ENCODE measurements at places on chromosomes 12 and 14.
A peak's percentile ranks its signal among the peaks of the same experiment; 100 is the strongest.

DNA sequence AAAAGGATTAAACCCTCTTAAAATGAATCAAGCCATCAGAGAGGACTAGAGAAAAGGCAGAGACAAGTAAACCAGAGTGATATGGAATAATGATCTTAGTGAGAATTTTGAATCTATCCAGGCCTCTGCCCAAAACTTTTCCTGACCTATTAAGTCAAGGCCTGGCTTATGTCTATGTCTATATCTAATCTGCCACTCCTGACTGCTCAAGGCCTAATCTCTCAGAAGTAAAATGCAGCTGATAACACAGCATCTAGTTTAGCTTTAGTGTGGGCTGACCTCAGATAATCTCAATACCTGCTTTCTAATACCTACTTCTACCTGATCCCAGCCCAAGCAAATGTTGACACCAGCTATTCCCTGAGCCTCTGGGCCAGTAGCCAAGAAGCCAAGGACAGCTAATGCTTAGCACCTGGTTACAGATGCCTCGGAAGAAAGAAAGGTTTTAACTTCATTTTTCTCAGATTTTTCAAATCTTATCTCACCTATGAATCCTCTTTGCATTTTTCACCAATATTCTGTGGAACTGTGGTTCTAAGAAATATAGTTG is 1472.5 kb upstream of the SEL1L start:
- DNase-seq, result no peak

- DNase-seq, result no peak
These were observed 314.9 kb downstream of the SSPN start for GRCh38 chr12:26510354-26510674.

- DNase-seq, result no peak
These were observed 3.2 kb upstream of the KRT2 start for GRCh38 chr12:52655251-52655650.

GRCh38 chr12:68695454-68695853 is 8.7 kb downstream of the NUP107 start:
- DNase-seq, result no peak

- DNase-seq, result no peak
These were observed 7.4 kb downstream of the TTC6 start for GRCh38 chr14:37602605-37603453.

GRCh38 chr14:95361373-95362137 is 41.8 kb upstream of the CLMN start:
- peak; percentile 25 for DNase-seq

DNA sequence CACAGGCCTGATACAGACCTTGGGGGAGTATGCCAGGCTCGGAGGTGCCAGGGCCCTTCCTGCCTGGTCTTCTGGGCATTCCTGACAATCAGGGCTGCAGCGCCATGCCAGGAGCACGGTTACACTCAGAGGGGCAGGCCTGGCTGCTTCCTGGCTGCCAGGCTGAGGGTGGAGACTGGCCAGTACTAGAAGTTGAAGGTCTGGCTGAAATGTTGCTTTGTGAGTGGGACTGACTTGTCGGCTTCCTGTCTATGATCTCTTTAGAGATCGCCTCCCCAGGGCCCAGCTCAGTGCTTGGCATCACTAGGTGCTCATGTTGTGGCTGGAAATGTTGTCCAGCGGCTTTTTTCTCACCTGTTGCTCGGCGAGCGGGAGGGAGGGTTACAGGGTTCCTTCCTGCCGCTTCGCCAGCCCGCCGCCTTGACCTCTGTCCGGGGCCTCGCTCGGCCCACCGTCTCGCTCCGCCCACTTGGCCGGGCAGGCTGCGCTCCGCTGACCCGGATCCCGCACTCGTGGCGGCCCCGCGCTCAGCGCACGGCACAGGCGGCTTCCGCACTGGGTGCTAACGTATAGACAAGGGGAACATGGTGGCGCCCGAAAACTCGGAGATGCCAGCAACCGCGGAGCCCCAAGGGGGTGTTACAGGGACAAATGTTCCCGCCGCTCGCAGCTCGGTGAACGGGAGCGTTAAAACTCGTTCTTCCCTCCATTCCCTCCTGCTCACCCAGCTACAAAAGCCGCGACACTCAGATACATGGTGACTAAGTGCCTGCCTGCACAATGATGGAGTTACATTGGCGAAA is 32.6 kb downstream of the PAPLN start:
- no peak for DNase-seq

- DNase-seq, result no peak
These were observed 71.1 kb upstream of the SOX5 start for GRCh38 chr12:24020397-24021163.

DNA sequence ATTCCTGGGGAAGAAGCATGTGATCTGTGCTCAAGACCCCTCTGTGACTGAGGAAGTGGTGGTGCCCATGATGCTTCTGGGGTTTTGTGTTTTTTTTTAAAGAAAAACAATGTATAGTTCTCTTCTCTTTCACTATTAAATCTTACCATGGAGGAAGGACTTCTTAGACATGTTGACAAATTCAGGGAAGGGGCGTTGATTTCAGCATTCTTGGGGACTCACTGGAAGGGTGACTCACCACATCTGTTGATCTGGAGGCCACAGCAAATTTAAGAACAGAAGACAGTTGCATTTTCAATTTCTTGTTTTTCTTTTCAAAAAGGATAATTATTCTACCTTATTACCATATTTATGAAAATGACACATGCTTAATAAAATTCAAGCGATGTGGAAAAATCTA is 152.9 kb upstream of the RTL1 start:
- DNase-seq, result no peak

DNA sequence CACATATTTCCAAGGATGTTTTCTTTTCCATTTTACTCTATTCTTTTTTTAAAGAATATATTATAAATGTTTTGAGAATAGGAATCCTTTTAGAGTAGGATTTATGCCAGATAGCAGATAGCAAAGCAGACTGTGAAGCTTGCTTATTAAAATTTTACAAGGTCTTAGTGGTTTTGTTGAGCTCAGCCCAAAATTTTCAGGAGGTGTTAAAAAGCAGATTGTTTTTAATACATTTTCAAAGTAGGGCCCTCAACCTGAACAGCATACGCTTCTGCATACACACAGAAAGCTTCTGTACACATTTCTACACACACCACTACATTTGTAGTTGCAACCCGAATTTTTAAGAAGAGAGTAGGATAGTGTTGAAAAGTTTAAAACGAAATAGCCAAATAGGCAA is 151.0 kb downstream of the EPS8 start:
- DNase-seq, result no peak

GRCh38 chr12:64951944-64952343 is 127.5 kb downstream of the TBC1D30 start:
- DNase-seq, result no peak

- DNase-seq, result no peak
These were observed 54.9 kb downstream of the HECTD4 start for GRCh38 chr12:112327209-112327938.

DNA sequence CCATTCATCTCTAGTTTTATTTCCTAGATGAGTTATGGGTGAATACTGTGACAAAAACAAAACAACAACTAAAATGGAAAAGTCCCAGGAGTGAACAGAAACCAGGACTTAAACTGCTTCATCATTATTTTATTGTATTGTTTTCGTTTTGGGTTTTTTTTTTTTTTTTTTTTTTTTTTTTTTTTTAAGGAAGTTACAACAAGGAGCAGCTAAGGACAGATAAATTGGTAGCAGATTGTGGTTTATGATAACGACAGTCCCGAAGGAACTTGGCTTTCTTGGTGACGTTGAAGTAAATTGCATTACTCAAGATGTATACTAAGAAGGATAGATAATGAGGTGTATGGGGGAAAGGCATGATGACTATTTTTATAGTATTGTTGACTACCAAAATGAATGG is 866.3 kb downstream of the NRXN3 start:
- DNase-seq, result no peak

All from activated T-cell treated with anti-CD3 and anti-CD28 coated beads for 24 hours (primary cell).